NCI-H460 (cell line): ENCODE measurements at places on chromosomes 3 and 15. TPM values are rescaled to one million over a fixed set of nuclear protein-coding genes. Genes with fewer than 3 reads are reported as not detected.

DNA sequence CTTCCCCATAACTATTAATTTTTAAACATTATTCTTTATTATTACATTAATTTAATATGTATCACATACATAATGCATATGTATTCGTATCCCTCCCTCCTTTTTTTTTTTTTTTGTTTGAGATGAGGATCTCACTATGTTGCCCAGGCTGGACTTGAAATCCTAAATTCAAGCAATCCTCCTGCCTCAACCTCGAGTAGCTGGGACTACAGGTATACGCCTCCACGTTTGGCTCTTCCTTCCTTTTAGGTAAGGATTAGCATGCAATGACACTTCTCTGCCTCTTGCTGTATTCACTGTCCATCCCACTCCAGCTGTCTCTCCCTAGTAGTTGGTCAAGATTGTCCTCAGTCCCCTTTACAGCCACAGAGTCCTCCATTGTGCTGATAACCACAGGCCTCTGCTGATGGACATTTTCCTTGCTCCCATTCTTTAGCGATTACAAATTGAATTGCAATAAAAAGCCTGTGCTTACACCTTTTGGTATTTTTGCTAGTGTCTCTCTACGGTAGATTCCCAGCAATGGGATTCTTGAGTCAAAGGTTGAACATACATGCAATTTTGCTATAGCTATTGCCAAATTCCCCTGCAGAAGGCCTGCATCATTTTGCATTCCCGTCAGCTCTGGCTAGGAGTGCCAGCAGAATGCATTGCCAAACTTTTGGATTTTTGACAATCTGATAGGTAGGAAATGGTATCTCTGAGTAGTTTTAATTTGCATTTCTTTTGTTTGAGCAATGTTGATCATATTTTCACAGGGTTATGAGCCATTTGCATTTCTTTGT lies 156.6 kb downstream of the SMAD6 start:
- no peak for DNase-seq

- no peak for DNase-seq
Observed at GRCh38 chr3:166688665-166689064, 691.4 kb downstream of the ZBBX start.

GRCh38 chr3:24433838-24434591 lies 60.6 kb downstream of the THRB start:
- no peak for DNase-seq

DNA sequence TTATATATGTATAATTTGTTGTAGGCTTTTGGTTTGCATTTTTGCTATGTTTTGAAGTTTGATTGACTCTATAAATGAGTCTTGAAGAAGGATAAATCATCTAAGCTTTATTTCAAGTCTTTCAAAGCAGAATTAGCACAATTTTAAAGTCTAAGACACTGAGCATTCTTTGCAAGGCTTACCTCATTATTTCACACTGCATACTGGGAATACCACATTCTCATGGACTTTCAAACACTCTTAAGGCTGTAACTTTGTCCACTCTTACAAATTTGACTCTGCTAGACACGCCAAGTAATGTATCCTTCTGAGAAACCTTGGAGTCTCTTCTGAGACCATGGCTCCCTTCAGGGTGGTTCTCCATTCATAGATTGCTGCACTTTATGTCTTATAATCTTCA lies 281.3 kb upstream of the COL8A1 start:
- no peak for DNase-seq

DNA sequence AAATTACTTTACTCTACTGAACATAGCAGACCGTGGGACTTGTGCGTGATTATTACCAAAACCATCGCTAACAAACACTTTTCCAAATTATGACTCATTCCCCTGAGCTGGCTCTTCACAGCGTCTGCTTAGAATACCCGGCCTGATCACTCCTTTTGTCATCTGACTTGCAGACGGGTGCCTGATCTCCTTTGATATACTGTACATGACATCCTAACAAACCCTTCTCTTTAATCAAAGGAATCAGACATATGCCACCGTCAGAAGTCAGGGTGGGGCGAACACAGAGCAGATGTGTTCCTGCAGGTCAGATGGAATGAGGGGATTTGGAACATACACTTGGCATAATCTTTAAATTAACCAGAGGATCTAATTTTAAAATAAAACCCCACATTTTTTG lies 48.5 kb upstream of the SH3GL3 start:
- DNase-seq: no peak

DNA sequence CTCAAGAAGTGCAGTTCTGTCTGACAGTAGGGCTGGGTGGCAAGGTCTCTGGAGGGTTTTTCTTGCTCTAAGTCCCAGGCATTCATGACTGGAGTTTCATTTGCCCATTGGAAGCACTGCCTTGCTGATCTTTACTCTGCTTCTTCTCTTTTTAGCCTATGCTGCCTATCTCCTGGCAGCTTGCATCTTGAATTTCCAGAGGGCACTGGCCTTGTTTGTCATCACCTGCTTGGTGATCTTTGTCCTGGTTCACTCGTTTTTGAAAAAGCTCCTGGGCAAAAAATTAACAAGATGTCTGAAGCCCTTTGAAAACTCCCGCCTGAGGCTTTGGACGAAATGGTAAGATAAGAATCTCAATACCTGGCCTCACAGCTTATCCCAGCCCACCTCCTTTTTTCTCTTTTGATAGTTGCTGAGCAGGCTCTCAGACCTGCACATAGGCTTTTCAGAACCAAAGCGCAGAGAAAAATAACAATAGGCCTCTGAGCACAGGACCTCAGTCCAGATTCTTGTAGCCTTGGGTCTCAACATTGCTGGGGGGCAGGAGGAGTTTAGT lies 10.9 kb downstream of the SLC28A2 start:
- no peak for DNase-seq

Gene ZMAT3
- total RNA-seq: 11.3 and 11.4 TPM in 2 replicates

Gene CAPN3
- 0.43 and 1.6 TPM in 2 replicates for total RNA-seq

DNA sequence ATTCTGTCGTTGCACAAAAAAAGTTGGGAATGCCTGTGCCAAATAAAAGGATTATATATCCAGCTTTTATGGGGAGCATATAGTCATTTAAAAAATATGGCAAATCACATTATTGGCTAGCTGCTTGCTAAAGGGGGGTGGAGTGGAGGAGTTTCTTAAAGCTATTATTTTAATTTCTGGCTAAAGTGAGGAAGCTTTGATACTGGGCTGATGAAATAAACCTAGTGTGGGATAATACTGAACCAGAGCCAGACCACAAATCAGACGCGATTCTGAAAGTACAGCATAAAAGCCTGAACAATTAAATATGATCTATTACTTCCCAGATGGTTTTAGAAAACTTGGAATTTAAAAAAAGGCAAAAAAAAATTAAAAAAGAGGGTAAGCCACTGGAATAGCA lies 14.4 kb downstream of the POLR2M start:
- no peak for DNase-seq

Gene RBPMS2
- 0.54 and 1.2 TPM in 2 replicates for total RNA-seq
